Brain microvascular endothelial cell (primary cell): ENCODE measurements at places on chromosomes 7 and 10.

GRCh38 chr10:23291551-23292334, 52.9 kb downstream of the C10orf67 start:
- DNase-seq: no peak

- DNase-seq: no peak
These were observed 7.2 kb upstream of the ACTR3B start for GRCh38 chr7:152752200-152752912.

GRCh38 chr10:99425204-99425603, 5.2 kb downstream of the GOT1 start:
- no peak for DNase-seq

GRCh38 chr10:109727436-109727835, 195.9 kb downstream of the XPNPEP1 start:
- DNase-seq: no peak

DNA sequence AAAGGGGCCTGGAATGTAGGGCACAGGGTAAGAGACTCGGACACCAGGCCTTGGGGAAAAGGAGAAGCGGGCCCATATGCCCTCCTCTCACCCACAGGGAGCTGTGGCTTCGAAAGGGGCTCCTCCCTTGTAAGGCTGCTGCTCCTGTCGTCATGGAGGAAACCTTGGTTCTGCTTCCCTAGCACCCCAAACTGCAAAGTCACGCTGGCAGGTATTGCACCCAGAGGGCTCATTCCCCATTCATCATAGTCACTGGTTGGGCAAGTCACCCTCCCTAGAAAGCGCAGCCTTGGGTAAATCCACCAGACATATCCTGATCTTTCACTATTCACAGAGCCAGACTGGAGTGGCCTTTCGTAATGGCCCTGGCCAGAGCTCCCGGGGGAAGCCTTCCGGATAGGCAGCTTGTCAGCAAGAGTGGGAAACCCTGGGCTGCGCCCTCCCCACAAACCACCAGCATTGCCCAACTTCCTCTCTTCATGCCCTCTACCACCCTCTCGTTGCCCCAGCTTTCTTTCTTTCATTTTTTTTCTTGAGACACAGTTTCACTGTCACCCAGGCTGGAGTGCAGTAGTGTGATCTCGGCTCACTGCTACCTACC, 121.0 kb downstream of the HIP1 start:
- DNase-seq: no peak

DNA sequence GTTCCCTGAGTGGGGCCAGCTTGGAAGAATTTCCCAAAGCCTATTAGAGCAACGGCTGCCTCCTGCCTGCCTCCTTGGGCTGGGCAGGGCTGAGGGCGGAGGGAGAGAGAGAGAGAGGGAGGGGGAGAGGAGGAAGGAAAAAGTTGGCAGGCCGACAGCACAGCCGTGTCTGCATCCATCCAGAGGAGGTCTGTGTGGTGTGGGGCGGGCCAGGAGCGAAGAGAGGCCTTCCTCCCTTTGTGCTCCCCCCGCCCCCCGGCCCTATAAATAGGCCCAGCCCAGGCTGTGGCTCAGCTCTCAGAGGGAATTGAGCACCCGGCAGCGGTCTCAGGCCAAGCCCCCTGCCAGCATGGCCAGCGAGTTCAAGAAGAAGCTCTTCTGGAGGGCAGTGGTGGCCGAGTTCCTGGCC, at the start of gene AQP1:
AQP1 (plus strand) TSS at position 293 of the 409 bp plus-strand sequence; CDS start at position 350, 57 bp downstream.
- no peak for DNase-seq

- no peak for DNase-seq
These were observed 663.5 kb downstream of the SORCS1 start for GRCh38 chr10:106500925-106501525.

- no peak for DNase-seq
These were observed 252.7 kb upstream of the CDC14C start for GRCh38 chr7:48671656-48672055.

- DNase-seq: no peak
These were observed 30.8 kb upstream of the NKX6-2 start for GRCh38 chr10:132816718-132817117.

DNA sequence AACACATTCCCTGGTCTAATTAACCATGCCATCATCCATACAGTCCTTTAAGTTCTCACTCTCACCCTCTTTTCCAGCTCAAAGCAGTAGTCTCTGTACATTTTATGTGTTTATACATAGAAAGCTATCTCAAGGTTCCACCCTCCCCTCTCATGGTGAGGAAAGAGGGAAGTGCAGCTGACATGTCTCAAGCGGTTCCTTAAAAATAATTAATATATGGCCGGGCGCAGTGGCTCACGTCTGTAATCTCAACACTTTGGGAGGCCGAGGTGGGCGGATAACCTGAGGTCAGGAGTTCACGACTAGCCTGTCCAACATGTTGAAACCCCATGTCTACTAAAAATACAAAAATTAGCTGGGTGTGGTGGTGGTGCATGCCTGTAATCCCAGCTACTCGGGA, 36.7 kb downstream of the ZC3HAV1 start:
- no peak for DNase-seq

DNA sequence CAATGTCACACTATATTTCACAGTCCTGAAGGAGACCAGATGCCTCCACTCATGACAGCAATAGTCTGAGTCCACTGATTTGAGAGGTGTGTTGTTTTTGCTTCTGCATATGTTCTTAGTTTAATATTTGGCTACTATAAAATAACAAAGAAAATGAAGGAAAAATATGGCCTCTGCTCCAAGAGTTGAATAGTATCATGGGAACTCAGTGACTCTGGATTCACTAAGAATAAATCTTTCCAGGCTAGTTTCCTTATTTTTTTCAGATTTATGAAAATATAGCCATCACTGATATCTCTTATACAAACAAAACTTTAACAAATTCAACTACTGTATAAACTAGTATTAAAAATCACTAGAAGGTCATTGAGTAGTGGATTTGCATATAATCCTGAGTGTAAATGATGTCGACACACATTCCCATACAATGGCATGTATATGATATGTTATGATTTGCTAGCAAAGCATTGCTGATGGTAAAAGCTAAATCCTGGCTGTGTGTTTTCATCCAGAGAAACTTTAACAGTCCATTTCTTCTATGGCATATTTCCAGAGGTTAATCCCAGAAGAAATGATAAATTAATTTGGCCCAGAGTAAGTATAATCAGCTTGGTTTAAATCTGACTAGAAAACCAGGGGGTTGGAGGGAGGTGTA, 66.0 kb upstream of the VIPR2 start:
- DNase-seq: no peak

DNA sequence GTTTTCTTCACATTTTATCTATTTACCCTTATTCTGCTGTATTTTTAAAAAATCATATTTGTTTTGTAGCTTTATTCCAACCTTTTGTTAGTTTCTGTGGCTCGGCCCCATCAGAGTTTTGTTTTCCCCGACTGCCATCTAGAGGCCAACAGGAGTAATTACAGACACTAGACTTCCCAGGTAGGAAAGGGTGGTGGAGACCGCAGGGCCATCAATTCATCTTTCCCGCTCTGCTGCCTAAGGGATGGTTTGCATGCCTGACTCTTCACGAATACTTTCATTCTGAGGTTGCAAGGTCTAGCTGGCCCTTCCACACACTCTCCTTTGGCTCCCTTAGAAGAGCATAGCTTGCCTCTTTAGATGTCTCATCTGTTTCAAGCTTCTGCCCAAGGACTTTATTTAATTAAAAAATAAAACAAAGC, 38.3 kb downstream of the LYZL2 start:
- peak; percentile 32 for DNase-seq

GRCh38 chr7:102073931-102074880, 212.5 kb upstream of the SH2B2 start:
- no peak for DNase-seq

- no peak for DNase-seq
These were observed 137.7 kb upstream of the POM121L12 start for GRCh38 chr7:52897713-52898112.

- DNase-seq: peak; percentile 24
These were observed 134.8 kb upstream of the SHH start for GRCh38 chr7:155947051-155947450.

- no peak for DNase-seq
These were observed 79.8 kb downstream of the ADARB2 start for GRCh38 chr10:1657479-1657878.

DNA sequence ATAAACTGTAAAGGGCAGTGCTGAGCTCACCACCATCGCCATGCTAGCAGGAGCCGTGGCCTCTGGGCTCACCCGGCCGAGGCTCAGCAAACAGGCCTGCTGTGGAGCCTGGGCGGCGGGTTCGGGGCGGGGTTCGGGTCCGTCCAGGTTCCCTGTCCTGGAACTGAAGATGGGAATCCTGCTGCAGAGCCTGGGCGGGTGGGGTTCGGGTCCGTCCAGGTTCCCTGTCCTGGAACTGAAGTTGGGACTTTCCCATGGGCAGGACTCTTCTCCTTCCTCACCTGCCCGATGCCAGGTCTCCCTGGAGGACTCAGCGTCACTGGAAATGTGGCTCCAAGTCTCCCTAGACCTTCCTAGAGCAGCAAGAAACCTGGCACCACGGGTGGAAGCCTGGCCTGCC, 36.6 kb downstream of the EN2 start:
- no peak for DNase-seq

- no peak for DNase-seq
These were observed 15.3 kb upstream of the LFNG start for GRCh38 chr7:2504128-2504888.

DNA sequence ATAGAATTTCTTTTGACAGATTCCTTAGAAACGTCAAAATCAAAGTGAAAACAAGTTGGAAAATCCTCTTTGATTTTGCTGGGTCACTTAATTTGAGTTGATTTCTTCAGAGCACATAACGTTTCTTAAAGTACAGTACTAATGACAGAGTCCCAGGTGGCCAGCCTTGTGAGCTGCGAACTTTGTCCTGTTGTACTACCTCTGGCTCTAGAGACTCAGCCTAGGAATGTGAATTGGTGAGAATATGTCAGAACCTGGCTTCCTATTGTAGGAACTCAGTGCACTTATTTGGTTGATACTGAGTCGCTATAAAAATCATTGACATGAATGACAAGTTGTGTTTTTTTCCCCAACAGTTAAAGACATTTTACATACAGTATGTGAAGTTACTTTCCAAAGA, 20.2 kb downstream of the SDK1 start:
- no peak for DNase-seq

GRCh38 chr7:22116451-22117030, 170.8 kb upstream of the CDCA7L start:
- no peak for DNase-seq

DNA sequence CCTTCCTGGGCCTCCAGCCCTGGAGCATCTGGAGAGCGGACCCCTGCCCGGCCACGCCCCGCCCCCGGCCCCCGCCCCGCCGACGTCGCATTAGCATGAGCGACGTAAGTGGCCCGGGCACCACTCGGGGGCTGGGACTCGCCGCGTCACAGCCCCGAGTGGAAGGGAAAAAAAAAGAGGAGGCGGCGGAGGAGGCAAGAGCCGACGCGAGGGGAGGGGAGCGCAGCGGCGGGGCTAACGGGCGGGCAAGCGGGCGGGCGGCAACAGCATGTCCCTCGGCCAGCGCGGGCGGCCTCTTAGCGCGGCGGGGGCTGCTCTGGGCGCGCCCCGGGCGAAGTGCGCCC, at the start of gene SLC18A3:
SLC18A3 (plus strand) TSS at position 197 of the 344 bp plus-strand sequence. CDS start 431 bp downstream, outside the sequence.
- no peak for DNase-seq

DNA sequence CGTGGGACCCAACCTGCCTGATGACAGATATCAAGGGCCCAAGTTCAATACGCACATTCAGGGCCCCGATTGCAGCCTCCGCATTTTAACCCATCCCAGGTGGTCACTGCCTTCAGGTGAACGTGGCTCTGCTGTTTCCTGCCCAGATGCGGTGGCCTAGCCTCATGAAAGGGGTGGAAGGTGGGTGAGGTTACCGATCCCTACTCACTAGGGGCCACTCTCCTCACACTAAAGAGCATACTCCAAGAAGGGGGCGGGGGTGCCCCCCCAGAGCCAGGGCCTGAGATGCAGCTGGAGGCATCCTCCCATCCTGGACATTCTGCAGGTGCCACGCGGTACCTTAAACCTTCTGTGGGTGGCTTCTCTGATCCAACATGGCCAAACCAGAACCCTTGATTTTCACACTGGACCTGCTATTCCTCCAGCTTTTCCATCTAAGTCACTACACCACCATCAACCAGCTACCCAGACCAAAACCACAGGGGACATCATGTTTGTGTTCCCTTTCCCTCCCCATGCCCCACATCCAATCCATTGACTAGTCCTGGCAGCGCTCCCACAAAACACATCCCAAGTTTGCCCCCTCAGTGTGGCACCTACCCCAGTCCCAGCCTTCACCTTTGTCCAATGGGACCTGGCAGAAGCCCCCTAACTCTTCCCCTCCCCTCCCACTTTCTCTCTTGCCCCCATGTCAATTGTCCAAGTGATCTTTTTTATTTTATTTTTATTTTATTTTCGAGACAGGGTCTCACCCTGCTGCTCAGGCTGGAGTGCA, 30.0 kb downstream of the PRLHR start:
- DNase-seq: no peak

- DNase-seq: no peak
These were observed 13.8 kb downstream of the VWA2 start for GRCh38 chr10:114252883-114253282.

DNA sequence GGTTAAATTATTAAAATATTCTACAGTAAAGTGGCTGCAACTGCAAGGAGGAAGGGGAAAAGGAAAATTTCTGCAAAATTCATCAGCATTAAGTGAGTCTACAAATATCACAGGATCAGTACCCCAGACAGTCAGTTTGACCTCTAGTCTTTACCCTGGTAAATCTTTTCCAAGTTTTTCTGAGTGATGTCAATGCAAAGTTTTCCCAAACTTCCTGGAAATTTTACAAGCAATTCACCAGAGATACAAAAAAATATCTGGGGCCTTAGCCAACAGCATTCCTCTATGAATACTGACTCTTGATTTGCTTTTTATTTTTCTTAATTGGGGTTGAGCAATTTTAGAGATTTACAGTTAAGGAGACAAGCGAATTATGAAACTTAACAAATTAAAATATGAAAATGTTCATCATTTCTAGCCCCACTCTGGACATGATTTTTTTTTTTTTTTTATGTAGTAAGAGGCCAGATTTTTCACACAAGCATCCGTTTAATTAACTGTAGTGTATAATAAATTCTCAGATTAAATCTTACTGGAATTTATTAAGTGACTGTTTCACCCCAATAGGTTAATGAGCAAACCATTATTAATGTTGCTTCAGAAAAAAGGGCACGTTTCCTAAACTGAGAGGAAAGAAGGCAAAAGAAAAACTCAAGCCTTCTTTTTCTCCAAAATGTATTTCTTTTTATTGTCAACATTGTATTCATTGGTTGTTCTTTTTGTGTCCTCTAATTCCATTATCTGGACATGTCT, 539.5 kb upstream of the FZD8 start:
- DNase-seq: no peak

DNA sequence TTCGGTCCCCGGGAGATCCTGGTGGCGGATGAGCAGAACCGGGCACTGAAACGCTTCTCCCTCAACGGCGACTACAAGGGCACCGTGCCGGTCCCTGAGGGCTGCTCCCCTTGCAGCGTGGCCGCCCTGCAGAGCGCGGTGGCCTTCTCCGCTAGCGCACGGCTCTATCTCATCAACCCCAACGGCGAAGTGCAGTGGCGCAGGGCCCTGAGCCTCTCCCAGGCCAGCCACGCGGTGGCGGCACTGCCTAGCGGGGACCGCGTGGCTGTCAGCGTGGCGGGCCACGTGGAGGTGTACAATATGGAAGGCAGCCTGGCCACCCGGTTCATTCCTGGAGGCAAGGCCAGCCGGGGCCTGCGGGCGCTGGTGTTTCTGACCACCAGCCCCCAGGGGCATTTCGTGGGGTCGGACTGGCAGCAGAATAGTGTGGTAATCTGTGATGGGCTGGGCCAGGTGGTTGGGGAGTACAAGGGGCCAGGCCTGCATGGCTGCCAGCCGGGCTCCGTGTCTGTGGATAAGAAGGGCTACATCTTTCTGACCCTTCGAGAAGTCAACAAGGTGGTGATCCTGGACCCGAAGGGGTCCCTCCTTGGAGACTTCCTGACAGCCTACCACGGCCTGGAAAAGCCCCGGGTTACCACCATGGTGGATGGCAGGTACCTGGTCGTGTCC, 3.7 kb downstream of the TRIM56 start:
- DNase-seq: no peak
